ENCODE measurements at places on chromosomes 3 and 15. TPM values are rescaled to one million over a fixed set of nuclear protein-coding genes. Genes with fewer than 3 reads are reported as not detected.

FMN1 gene
- 7.3 TPM for polyA plus RNA-seq

ALDH1A2 gene
- polyA plus RNA-seq: not detected

DNA sequence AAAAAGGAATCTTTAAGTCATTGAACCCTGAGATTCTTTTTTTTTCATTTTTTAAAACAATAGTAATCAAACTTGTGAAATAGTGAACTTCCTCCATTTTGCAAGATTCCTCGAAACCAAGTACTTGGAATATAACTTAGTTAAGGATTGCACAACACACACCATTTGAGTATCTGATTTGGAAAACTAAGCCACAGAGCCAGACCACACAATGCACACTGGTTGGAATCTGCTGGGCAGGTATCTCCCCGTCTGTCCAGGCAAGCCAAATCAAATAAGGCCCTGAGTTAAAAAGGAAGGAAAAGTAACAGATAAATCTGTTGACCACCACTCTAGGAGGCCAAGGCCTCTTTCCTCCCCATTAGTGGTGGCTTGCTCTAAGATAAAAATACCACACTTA lies 177.5 kb upstream of the ICE2 start:
- no peak overlapping the region for H3K4me3 ChIP-seq
- H3K27me3 ChIP-seq: peaks cover 12% of the 10 kb centered on the region
- H3K36me3 ChIP-seq: no peaks in the 10 kb centered on the region
- no peak for DNase-seq

GOLGA8J gene
- polyA plus RNA-seq: not detected

GRCh38 chr3:153246806-153247205 lies 84.8 kb downstream of the RAP2B start:
- DNase-seq: peak; percentile 89
- H3K27me3 ChIP-seq: no peaks in the 10 kb centered on the region
- peak overlapping the region; percentile 20 for H3K27ac ChIP-seq
- H3K36me3 ChIP-seq: no peaks in the 10 kb centered on the region
- peaks cover 7% of the 10 kb centered on the region for H3K4me1 ChIP-seq

CDAN1 gene
- 6.3 TPM for polyA plus RNA-seq

DNA sequence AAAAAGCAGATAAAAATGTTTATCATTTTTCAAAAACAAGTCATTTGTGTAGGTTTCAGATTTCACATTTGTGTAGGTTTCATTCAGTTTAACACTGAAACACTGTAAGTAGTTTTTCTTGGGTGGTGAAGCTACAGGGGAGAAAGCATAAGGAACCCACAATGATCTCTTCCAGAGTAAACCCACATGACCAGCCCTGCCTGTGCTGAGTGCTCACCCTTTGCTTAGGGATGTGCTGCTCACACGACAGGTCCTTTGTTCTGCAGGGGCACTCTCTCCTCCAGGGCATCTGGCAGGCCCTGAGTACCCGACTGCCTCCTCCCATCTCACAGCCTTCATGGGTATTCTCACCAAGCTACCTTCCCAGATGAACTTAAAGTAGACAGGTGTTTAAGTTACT lies 28.9 kb downstream of the ZXDC start:
- no peak overlapping the region for H3K4me3 ChIP-seq
- DNase-seq: peak; percentile 51
- H3K36me3 ChIP-seq: peaks cover 7% of the 10 kb centered on the region
- peaks cover 9% of the 10 kb centered on the region for H3K4me1 ChIP-seq

GRCh38 chr15:63473749-63473998 lies 30.7 kb upstream of the USP3 start:
- H3K4me3 ChIP-seq: no peak overlapping the region
- no peak overlapping the region for H3K27ac ChIP-seq
- H3K27me3 ChIP-seq: no peaks in the 10 kb centered on the region
- no peaks in the 10 kb centered on the region for H3K36me3 ChIP-seq
- no peak for DNase-seq

- H3K27me3 ChIP-seq: no peaks in the 10 kb centered on the region
- H3K4me3 ChIP-seq: no peak overlapping the region
- DNase-seq: no peak
- H3K4me1 ChIP-seq: no peaks in the 10 kb centered on the region
- no peak overlapping the region for H3K27ac ChIP-seq
Measured at GRCh38 chr15:64611085-64611725, 150.8 kb downstream of the ZNF609 start.

GRCh38 chr15:101500865-101501551 lies 11.5 kb upstream of the PCSK6 start:
- no peak overlapping the region for H3K4me3 ChIP-seq
- no peak for DNase-seq
- peaks cover 2% of the 10 kb centered on the region for H3K4me1 ChIP-seq

DNA sequence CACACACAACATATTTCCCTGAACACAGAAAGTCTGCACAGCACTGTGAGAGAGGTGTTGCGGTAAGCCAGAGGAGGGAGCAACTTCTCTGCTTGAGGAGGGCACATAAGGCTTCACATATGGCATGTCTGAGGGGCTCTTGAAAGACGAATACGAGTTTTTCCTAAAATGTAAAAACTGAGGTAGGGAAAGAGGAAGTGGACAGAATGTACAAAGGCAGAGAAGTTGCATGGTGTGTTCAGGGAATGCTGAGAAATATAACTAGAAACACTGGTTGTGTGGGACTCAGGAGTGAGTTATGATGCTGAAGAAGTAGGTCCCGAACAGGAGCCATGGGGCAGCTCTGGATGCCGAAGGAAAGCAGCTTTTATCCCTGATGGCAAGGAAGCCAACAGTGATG lies 22.8 kb upstream of the ATP8B4 start:
- H3K36me3 ChIP-seq: no peaks in the 10 kb centered on the region
- H3K27me3 ChIP-seq: no peaks in the 10 kb centered on the region
- no peak for DNase-seq
- H3K27ac ChIP-seq: no peak overlapping the region
- H3K4me3 ChIP-seq: no peak overlapping the region
- peaks cover 5% of the 10 kb centered on the region for H3K4me1 ChIP-seq
